CD4-positive, alpha-beta T cell treated with Interferon alpha-2 for 1 hour (primary cell): ENCODE measurements at places on chromosomes 7 and 10.

GRCh38 chr7:26843705-26844104 is 20.7 kb downstream of the SKAP2 start:
- DNase-seq = no peak

DNA sequence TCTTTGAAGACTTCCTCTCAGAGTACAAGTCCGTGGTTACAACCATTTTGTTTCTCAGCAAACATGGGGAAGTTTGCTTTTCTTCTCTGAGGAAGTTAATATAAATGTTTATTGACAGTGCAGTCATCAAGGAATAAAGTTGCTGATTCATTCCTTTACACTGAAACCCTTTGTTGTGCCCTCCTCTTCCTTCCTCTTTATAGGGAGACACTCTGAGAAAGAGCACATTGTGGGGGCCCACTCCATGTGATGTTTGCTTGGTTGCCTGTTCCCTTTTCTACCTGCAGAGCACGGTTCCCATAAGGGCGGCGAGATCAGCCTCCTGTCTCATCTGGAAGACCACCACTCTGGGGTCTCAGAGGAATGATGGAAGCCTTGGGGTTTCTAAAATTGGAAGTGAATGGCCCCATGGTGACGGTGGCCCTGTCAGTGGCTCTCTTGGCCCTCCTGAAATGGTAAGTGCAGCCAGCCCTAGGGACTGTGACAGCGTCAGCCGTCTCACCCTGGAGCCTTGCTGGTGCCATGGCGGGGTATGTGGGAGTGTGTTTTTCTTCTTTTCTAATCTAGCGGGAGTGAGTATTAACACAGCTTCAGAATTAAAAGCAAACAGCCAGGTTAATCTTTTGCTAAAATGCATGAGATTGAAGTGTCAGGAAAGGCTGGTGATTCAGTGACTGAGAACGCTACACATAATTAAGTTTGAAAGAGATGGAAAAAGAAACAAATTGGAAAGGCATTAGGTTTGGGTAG is at the start of gene TBXAS1:
Gene TBXAS1 (plus strand): TSS at position 240 of the 750 bp plus-strand sequence. CDS start 127 bp downstream, at position 367.
- DNase-seq = peak; percentile 31

DNA sequence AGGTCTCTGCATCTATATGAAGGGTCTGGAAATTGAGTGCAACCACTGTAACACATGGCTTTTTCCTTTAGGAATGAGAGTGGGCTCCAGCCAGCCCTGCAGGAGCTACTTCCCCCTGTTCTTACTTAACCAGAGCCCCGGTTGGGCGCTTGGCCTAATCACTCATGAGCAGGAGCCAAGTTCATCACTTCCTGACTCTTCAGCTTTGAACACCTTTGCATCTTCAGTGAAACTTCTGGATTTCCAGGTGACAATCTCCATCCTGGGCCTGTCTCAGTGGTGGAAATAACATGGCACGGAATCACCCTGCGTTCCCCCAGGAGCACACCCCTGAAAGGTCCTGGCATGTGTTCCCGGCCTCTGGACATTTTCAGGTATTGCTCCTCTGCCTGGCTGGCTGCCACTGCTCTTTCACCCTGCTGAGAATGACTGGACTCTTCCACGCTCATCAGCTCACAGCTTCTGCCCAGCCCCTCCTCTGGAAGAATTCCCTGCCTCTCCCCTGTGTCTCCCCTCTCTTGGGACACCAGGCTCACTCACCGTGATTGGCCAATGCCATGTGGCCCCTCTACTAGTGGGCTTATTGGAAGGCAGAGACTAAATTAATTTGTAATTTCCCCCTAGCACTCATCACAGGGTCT is 229.1 kb upstream of the GRB10 start:
- DNase-seq = no peak

DNA sequence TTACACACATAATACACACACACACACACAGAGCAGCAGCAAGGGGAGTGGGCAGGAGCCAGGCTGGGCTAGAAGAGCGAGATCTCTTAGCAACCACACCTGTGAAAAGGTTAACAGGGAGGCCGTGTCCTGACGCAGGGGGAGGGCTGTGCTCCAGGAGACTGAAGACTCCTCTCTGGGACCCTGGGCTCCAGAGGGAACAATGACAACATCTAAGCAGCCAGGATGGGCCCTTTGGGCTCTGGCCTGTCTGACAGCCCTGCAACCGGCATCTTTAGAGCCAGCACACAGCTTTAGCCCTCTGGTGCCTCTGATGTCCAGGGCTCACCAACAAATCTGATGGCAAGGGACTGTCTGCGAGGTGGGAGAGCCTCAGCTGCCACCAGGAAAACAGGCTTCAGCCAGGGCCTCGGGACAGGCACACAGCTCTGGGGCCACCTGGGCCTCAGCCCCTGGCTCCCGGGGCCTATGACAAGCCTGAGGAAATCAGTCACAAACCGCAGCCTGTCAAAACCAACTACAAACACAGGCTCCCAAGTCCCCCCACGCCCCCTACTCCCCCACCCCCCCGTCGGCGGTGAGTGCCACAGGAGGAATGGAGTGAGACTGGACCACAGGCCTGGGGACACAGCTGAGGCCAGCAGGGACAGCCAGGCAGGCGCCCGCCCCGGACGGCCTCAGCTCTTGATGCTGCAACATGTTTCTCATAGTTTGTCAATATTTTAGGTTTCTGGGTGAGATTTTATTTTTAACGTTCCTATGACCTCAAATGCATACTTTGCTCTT is 102.8 kb downstream of the TNS3 start:
- no peak for DNase-seq

GRCh38 chr10:117226813-117227451 is 14.0 kb upstream of the SLC18A2 start:
- no peak for DNase-seq

DNA sequence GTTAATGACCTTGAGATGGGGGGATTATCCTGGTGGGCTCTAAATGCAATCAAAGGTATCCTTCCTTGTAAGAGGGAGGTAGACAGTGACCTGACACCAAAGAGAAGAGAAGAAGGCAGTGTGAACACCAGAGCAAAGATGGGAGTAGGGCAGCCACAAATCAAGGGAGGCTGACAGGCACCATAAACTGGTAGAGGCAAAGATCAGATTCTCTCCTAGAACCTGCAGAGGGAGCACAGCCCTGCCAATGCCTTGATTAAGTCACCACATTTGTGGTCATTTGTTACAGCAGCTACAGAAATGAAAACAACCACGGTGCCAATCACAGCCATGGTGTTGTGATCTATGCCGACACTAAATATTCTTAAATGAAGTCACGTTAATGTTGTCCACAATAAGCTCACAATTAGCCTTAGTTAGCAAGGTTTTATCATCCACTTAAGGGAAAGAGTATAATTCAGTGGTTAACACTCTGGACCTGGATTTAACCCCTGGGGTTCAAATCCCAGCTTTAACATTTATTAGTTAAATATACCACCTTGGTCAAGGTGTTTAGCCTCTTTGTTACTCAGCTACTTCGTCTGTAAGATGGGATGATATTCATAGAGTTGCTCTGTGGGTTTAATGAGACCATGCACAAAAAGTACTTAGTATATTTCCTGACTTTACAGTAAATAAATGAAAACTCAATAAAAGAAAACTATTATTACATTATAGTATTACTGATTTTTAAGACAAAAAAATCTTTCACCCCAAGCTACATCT is 70.8 kb downstream of the SGMS1 start:
- peak; percentile 63 for DNase-seq

DNA sequence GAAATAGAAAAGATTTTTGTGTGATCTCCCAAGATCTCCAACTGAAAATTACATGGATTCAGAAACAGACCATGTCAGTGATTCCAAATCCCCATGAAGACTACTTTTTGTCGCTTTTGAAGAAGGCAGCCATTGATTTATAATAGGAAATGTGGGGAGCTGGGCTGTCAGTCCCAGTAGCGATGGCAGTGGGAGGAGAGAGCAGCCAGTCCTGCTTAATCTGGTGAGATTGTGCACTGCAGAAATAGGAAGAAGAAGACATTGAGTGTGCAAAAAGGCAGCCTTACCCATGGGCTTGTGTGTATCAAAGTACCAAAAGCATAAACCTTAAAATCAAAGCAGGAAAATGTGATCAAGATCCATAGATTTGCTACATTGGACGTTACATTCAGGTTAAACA is 4.8 kb downstream of the ADRB1 start:
- DNase-seq = no peak

DNA sequence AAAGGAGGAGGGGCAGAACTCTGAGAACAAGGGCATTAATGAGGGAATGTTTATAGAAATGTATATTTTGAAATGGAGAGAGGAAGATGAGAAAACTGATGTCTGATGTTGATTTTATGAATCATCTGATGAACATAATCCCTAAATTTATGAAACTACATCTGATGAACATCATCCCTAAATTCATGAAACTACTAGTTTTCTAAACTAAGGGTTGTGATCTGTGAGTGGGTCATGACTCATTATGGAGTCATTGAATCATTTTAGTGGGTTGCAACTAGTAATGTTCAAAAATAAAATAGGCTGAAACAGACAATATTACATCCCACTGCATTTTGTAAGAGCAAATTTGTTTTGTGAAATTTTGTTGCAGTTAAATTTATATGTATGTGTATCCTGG is 442.6 kb upstream of the TEX47 start:
- no peak for DNase-seq

DNA sequence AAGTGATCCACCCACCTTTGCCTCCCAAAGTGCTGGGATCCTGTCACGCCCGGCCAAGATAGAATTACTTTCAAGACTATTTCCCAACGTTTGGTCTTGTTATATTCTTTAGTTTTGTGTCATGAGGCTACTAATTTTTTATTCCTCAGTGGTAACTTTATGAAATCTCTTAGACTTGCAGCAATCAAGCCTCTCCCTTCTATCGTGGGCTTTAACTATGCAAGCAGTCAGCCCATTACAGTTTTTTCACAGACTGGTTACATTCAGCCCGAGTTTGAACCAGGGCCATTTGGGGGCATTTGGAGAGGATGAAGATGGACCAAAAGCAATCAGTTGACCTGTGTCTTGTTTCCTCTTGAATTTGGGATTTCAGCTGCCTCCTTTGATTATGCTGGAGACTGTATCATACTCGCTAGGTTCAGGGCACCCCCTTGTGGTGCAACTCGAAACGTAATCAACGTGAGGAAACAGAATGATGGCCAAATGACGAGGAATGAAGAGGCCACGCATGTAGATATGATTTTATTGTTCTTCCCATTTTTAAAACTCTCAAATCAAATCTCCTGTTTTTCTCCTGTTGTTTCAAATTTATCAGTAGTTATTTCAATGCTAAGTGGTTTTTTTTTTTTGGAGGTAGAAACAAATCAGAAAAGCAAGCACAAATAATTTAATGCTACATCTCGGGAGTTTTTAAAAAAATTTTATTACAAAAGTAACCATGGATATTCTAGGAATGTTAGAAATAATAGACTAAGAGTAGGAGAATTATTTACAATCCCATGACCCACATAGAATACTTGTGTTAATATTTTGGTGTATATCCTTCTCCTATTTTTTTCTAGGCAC is 151.6 kb downstream of the KIAA1217 start:
- no peak for DNase-seq

DNA sequence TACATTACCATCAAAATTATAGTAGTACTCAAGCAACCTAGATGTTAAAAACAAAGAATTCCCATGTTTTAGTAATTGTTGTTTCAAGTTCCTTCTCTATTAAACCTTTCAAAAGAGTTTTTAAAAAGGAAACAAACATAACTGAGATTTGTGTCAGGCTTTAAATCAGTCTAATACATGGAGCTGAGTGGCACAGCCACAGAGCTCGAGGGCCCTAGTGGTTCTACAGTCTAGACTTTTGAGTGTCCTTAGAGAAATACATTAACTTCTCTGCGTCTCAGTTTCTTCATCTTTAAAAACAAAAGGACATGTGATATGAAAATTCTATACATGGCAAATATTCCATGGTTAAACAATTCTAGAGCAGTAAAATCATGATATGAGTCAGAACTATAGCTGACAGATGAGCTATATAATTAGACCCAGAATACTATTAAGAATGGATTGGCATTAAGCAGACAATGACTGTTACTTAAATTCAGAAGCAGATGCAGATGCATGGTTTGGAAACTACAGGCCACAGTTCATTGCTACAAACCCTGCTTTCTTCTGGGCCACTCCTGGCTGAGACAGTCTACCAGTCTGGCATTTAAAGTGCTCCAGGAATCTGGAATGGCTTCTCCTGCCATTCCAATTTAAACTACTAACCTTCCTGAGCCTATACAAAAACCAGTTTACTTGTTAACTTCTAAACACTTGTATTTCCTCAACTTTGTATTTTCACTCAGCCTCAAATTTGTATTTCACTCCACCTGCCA is 77.4 kb downstream of the EPC1 start:
- no peak for DNase-seq

DNA sequence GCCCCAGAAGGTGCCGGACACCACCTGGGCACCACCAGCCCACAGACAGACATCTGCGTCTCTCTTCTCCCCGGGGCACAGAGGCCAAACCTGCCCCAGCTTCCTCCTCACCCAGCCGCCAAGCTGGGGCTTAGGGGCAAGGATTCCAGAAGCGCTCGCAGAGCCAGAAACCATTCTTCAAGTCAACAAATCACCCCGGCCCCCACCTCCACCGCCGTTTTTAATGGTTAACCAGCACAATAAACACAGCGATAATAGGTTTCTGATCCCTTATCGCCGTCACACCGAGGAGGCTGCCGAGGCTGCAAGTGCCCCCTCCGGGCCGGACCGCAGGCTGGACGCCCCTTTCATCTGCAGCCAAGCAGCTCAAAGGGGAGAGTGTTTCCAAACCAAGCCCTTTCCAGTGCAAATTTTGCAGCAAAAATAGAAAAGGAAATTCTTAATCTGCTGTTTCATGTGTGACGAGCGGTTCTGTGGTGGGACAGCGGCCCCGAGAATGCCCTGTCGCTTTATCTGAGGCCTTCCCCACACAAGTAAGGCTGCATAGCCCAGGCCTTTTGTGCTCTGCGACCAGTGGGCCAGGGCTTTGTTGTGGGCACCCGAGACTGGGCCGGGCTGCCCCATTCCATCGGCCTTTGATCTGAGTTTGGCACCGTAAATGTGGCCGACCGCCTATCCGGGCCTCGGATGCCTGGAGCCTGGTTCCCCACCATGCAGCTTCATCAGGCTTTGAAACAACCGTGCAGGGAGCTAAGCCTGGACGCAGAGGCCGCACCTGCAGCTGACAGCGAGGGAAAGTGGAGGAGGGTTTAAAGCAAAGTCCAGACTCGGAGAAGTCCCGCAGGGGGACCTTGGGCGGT is 83.2 kb downstream of the FOXL3 start:
- DNase-seq = no peak

- DNase-seq = no peak
Observed at GRCh38 chr7:13615679-13616078, 373.8 kb downstream of the ETV1 start.

GRCh38 chr7:136074843-136075242 is 97.7 kb upstream of the MTPN start:
- DNase-seq = no peak

DNA sequence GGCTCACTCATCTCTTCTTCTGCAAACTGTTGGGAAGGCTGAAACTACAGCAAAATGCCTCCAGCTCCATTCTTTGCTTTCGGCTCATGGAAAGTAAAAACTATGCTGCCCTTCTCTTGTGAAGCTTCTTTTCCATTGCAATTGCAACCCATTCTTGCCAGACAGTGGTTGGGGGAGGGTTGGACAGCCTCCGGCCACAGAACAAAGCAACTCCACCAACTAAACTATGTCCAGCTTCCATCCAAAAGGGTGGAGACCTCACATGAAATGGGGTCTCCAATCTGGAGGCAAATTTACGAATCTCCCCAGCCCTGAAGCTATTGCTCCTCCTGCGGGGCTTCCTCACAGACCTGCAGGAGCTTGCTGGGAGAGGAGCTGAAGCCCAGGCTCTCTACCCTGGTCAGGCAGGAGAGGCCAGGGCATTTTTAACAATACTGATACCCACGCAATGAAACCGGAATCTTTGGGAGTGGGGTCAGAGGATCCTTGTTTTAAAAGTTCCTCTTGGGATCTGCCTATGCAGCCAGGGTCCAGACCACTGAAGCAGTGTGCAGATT is 549 bp downstream of the GPNMB start:
- no peak for DNase-seq

- no peak for DNase-seq
Observed at GRCh38 chr7:96657347-96658021, 52.2 kb downstream of the SEM1 start.
